ENCODE measurements at places on chromosomes 3 and 15. TPM values are rescaled to one million over a fixed set of nuclear protein-coding genes. Genes with fewer than 3 reads are reported as not detected.

Gene LRRC31
- not detected for total RNA-seq

Gene CCK
- total RNA-seq = not detected

Gene CYP8B1
- not detected for total RNA-seq

Gene AP3B2
- not detected for total RNA-seq

Data from activated CD4-positive, alpha-beta T cell treated with anti-CD3 and anti-CD28 coated beads, Interleukin-2, amount 10 ng/mL, durations not matched to agents 7 days and 5 days (primary cell).